Activated CD4-positive, alpha-beta T cell treated with anti-CD3 and anti-CD28 coated beads for 1 hour (primary cell): ENCODE measurements at places on chromosomes 16 and 17.

GRCh38 chr16:17467923-17468540, 2.7 kb downstream of the XYLT1 start:
- peak; percentile 35 for DNase-seq

DNA sequence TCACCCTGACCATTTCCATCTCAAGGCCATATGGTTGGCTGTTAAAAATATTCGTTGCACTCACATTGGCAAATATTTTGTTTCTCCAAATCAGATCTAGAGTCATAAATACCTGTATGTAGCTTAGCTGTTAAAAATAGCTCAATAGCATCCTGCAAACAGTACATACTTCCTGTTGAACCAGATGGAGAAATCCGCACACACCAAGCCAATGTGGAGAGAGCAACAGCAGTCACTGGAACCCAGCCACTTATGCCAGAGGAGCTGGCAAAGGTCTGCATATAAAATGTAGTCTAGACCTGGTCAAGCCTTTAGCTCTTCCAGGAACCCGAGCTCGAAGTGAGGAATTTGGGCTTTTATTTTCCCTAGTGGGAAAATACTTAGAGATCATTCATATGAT, 146.4 kb upstream of the KCNJ16 start:
- no peak for DNase-seq

DNA sequence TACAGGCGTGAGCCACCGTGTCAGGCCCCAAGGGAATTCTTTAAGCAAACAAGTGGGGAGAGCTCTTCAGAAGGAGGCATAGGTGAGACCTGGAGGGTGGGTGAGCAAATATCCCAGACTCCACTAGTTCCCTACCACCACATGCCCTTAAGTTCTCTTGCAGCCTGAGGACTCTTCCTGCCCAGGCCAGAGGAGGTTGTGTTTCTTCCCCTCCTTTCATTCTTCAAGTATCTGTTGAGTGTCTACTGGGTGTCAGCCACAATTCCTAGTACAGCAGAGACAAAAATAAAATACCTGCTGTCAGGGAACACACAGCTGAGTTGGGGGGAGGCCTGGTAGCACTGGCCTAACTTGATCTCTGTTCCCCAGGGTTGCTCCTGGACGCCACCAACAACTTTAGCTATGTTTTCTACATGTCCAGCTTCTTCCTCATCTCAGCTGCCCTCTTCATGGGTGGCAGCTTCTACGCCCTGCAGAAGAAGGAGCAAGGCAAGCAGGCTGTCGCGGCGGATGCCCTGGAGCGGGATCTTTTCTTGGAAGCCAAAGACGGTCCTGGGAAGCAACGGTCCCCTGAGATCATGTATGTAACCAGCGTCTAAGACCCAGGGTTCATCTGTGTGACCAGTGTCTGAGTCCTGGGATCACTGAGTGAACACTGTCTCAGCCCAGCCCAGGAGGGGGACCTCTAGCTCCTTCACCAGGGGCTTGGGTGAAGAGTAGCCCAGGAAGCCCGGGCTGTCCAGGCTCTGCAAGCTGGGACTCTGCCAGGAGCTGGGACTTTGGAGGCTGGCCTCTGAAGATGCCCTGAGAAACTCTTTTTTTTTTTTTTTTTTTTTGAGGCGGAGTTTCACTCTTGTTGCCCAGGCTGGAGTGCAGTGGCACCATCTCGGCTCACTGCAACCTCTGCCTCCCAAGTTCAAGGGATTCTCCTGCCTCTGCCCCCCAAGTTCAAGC, 5.9 kb upstream of the ARMC7 start:
- no peak for DNase-seq

DNA sequence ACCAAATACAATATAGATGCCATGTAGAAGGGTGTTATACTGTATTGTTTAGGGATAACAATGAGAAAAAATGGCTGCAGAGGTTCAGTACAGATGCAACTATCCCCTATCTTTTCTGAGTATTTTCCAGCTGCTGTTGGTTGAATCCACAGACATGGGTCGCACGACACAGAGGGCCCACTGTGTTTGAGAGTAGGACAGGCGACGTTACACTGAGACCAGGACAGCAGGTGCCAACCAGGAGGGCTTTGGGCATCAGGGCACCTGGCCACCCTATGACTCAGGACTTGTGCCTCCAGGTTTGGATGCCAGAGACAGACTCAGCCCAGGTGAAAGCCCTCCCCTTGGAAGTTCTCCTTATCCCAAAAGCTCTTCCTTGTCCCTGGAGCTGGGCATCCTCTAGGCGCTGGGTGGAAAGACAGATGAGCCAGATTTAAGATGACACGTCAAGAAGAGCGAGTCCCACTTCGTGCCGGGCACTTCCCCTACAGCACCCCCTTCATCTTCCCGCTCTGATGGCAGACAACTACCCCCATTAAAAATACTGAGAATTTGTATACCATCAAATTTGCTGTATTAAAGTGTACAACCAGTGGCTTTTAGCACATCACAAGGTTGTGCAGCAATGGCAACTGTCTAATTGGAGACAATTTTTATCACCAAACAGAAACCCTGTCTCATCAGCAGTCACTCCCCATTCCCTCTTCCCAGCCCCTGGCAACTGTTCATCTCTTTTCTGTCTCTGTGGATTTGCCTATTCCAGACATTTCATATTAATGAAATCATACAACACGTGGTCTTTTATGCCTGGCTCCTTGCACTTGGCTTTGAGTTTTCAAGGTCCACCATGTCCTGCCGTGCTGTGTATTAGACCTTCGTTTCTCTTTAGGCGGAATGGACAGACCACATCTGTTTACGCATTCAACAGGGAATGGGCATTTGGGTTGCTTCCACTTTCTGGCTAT, 30.6 kb downstream of the TNFRSF13B start:
- no peak for DNase-seq

GRCh38 chr17:57311281-57312216, 55.2 kb downstream of the MSI2 start:
- DNase-seq = no peak

- no peak for DNase-seq
These were observed 11.7 kb upstream of the CD300LD start for GRCh38 chr17:74603746-74604145.
